Foreskin keratinocyte (primary cell): ENCODE measurements at places on chromosomes 16 and 17. TPM values are rescaled to one million over a fixed set of nuclear protein-coding genes. Genes with fewer than 3 reads are reported as not detected.
A peak's percentile ranks its signal among the peaks of the same experiment; 100 is the strongest.

DNA sequence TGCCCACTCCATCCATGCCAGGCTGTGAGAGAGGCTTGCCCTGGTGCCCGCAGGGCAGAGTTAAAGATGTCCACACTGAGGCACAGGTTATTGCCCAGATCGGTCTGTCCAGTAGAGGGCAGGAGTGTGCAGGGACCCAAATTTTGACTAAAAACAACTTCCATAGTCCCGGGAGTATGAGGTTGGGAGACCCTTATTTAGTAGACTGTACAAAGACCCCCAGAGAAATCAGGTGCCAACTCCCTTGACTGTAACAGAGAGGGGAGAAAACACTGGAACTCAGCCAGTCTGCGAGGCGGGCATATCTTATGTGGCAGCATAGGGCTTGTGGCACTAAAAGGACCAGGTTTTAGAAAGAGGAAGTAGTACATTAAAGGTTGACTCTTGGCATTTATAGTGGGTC is 43.4 kb downstream of the HNF1B start:
- DNase-seq = no peak

DNA sequence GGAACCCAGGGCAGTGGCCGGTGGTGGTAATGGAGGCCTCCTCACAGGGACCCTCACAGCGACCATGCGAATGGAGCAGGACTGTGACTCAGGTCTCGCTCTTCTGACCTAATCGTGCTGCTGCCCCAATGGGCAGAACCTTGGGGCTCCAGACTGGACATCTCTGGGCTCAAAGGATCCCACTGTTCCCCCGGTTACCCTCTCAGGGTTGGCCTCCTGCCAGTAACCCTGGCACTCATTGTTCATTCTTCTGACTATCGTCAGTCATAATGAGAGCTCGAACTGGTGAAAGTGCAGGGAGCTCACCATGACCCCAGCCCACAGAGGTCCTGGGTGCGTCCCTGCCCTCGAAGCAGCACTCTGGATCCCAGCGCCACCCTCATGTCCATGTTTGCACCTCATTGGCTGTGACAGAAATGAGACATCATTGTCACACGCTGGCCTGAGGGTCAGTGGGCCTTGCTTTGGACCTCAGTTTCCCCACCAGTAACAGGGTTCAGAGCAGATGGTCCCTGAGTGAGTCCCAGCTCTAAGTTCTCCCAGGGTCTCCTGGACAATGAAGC is 4.0 kb upstream of the NPRL3 start:
- no peak for DNase-seq

The TEX19 gene
- polyA plus RNA-seq = 0.02 TPM in 1 of 2 replicates, not detected in the other

- no peak for DNase-seq
These were observed 11.7 kb downstream of the CAVIN1 start for GRCh38 chr17:42411361-42411760.

- DNase-seq = peak; percentile 54
These were observed 146.8 kb downstream of the SEC14L1 start for GRCh38 chr17:77287432-77288068.

DNA sequence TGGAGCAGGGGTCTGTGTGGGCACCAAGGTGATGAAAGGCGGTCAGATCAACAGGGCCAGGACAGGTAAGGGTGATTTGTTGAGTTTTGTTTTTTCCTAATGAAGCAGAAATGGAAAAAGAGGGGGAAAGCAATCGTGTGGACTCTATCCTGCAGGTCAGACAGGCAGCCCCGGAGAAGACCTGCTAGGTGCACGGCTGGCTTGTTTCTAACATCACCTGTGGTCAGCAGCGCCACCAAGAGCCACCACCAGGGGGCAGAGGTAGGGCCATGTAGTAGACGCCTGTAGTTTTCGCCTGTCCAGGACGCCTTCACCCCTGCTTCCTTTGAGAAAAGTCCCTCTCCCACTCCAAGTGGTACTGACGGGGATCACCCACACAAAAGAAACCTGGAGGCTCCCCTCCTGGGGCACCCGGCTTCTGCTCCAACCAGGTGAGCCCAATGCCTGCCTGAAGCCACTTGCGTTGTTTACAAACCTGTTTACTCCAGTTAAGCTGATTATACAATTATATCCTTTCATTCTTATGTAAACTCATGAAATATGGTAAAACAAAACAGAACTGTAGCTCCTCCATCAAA is 54.2 kb upstream of the SEC14L1 start:
- no peak for DNase-seq

DNA sequence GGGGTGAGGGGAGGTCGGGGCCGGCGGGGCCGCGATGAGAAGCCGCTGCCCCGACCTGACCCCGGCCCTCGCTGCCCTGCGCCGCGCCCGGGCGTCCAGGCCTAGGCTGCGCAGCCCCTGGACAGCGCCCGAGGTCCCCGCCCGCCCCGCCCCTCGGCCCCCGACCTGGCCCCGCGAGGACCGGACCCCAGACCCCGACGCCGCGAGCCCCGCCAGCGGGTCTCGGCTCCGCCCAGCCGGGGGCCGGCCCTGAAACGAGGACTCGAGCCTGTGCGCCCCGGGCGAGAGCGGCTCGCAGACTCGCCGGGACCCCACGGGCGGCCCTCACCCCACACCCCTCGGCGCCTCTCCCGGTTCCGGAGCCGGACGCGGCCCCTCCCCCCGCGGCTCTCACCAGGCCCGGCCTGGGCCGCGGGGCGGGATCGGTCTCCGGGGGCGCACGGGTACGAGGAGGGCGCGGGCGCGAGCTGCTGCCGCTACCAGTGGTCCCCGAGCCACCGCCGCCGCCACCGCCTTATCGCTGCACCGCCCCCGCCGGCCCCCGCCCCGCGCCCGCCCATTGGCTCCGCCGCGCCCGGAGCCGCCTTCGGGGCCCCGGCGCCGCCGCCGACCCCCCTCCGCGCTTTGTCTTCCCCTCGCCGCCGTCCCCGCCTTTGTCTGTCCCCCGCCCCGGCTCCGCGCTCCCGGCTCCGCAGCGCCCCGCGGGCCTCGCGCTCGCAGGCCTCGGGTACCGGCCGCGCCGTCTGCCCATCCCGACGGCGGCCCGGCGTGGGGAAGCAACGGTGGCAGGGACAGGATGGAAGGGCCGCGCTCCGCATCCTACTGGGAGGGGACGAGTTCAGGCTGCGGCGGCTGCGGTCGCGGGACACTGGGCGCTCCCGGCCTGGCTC is at the start of gene LIMD2:
LIMD2 (minus strand) TSS at position 488 of the 890 bp plus-strand sequence. CDS start 827 bp downstream, outside the sequence.
- DNase-seq = no peak

The ASPHD1 gene
- polyA plus RNA-seq = 4.4 and 5.1 TPM in 2 replicates

DNA sequence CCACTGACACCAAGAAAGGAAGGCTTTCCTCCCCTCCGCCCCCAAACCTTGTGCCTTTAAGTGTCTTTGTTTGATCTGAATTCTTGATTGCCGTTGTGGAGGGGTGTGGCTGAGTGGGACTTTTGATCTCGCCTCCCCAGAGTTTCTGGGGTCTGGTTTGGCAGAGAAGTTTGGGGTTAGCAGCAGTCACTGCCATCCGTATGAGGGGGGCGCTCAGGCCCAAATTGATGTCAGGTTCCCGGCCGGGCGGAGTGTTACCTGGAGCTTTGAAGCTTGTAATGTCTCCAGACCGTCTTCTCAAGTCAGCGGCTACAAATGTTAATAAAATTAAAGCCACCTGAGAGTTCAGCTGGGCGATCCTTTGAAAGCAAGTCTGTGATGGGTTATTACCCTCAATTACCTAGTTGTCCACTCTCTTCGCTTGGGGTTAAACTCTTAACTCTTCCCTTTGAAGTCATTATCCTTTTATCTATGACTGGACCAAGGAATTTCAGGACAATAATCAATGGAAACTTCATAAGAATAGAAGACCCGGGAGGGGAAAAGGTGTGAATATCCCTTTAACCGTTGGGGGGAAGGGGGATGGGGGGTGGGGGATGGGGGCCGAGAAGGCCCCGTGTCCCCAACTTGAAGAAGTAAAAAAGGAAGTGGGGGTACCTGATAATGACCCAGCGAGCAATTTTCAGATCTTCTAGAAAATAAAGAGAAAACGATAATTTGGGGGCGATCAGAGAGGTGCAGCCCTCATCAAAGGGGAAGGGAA is 31.8 kb upstream of the AXIN2 start:
- no peak for DNase-seq

The RBFOX1 gene
- not detected in 2 replicates for polyA plus RNA-seq

GRCh38 chr16:30756781-30757100 is 5.1 kb downstream of the CFAP119 start:
- DNase-seq = no peak

DNA sequence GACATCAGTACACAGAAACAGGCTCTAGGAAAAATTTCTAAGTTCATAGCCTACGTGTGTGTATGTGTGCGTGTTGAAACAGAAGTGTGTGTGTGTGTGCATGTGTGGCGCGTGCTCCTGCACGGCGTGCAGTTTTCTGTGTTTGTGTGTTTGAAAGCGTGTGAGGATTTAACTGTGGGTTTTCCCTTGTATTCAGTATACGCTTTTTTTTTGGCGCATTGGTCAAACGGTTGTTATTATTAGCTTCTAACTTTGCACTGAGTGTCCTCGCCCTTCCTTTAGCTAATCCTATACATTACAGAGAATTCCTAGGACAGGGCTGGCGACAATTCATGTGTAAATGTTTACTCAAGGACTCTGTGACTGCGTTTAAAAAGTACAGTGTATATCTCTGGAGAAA is 23.0 kb downstream of the TMC6 start:
- DNase-seq = no peak

GRCh38 chr17:13650096-13650675 is 48.5 kb upstream of the HS3ST3A1 start:
- DNase-seq = no peak

The CLEC10A gene
- polyA plus RNA-seq = not detected in 2 replicates
